ENCODE measurements at places on chromosomes 11 and 22. TPM values are rescaled to one million over a fixed set of nuclear protein-coding genes. Genes with fewer than 3 reads are reported as not detected.

Gene UBQLNL
- polyA plus RNA-seq, result 0.26 TPM

Gene TRIM51
- not detected for polyA plus RNA-seq

Gene HBB
- 23.8 TPM for polyA plus RNA-seq

Gene LARGE2
- 1.1 TPM for polyA plus RNA-seq

Gene OR8J1
- not detected for polyA plus RNA-seq

Gene GSTT2B
- 17.1 TPM for polyA plus RNA-seq

Gene CAPN5
- polyA plus RNA-seq, result 7.7 TPM

Gene TOLLIP
- polyA plus RNA-seq, result 23.2 TPM

Gene DMC1
- polyA plus RNA-seq, result 0.08 TPM

Gene SPDYC
- polyA plus RNA-seq, result 0.10 TPM

Gene KCNE3
- polyA plus RNA-seq, result 4.7 TPM

Gene GGTLC3
- polyA plus RNA-seq, result not detected

Gene RIBC2
- polyA plus RNA-seq, result 0.16 TPM

Gene CDC42BPG
- polyA plus RNA-seq, result 4.9 TPM

Gene OR52E8
- not detected for polyA plus RNA-seq

Gene CNGA4
- 0.20 TPM for polyA plus RNA-seq

Gene MPPED2
- polyA plus RNA-seq, result 6.8 TPM

Gene TSPAN18
- polyA plus RNA-seq, result 33.3 TPM

Gene LAYN
- 1.8 TPM for polyA plus RNA-seq

Gene NCF4
- 58.1 TPM for polyA plus RNA-seq

Gene LRRN4CL
- 6.4 TPM for polyA plus RNA-seq

Gene MPEG1
- 10.2 TPM for polyA plus RNA-seq

Gene AGBL2
- polyA plus RNA-seq, result 9.2 TPM

Gene CARNS1
- polyA plus RNA-seq, result 0.51 TPM

Gene OR1S1
- polyA plus RNA-seq, result not detected

Gene NXPE4
- not detected for polyA plus RNA-seq

Gene RAG2
- not detected for polyA plus RNA-seq

Gene BANF1
- polyA plus RNA-seq, result 364 TPM

Gene GAL3ST3
- not detected for polyA plus RNA-seq

Gene CD3E
- 2.7 TPM for polyA plus RNA-seq

Gene TLCD5
- polyA plus RNA-seq, result 5.8 TPM

Gene HOATZ
- polyA plus RNA-seq, result not detected

Gene TMEM121B
- polyA plus RNA-seq, result 0.79 TPM

Gene ZNRF3
- polyA plus RNA-seq, result 8.7 TPM

Gene ANGPTL5
- 0.08 TPM for polyA plus RNA-seq
